ENCODE measurements at places on chromosomes 11 and 22.
A peak's percentile ranks its signal among the peaks of the same experiment; 100 is the strongest.

DNA sequence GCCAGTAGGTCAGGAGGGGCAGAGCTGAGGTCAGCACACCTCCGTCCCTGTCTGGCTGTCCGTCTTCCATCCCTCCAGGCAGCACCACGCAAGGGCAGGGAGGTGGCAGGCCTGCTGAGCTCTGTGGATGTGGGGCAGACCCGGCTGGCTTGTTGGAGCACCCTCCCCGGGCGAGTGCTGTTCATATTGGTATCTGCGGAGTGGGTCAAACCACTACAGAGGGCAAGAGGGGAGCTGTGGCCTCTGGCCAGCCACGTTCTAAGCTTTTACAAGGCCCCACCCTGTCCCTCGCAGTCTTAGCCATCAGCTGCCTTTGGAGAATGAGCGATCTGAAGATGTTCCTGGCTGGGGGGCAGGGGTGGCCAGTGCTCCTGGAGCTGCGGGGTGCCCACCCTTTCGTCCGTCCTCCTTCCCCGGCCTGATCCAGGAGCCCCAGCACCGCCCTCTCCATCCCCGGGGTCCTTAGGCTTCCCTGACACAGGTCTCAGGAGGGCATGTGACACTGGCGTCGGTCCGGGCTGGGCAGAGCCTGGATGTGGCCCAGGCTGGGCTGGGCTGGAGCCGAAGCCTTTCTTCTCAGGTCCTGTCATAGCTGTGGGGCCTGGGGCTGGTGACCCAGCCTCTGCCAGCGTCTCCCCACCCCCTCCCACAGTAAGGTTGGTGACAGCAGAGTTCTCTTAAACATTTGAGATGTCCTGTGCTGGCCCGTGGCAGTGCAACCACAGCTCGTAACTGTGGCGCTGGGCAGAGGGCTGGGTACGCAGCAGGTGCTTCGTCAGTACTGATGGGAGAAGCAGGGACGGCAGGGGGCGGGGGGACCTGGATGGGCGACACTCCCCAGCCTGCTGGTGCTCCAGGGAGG lies 31.7 kb upstream of the GRAMD4 start:
- no peak overlapping the region for H3K27ac ChIP-seq
- H3K4me1 ChIP-seq, result peaks cover 14% of the 10 kb centered on the region
- H3K36me3 ChIP-seq, result no peaks in the 10 kb centered on the region

GRCh38 chr11:35723913-35724312 lies 61.3 kb downstream of the TRIM44 start:
- peaks cover 5% of the 10 kb centered on the region for H3K36me3 ChIP-seq
- H3K27ac ChIP-seq, result no peak overlapping the region
- H3K4me1 ChIP-seq, result peaks cover 37% of the 10 kb centered on the region
- H3K27me3 ChIP-seq, result no peaks in the 10 kb centered on the region
- no peak overlapping the region for H3K4me3 ChIP-seq

DNA sequence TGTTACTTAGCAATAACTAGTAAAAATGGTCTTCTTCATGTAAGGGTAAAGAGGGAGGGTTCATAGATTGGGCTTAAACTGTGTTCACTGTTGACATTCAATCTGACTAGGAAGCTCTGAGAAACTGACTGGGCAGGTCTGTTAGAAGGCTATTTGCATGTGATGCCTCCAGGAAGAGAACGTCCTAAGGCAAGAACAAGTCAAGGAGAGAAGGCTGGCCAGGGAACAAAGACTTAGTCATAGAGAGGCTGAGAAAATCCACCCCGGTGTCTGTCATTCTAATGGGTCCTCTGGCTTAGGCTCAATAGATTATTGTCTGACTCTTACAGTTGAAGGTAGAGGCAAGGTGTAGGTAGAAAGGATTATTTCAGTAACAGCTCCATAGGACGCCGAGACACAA lies 50.3 kb upstream of the CD44 start:
- H3K27ac ChIP-seq, result peak overlapping the region; percentile 63
- H3K4me1 ChIP-seq, result peaks cover 26% of the 10 kb centered on the region
- H3K36me3 ChIP-seq, result no peaks in the 10 kb centered on the region
- no peak for DNase-seq
- H3K4me3 ChIP-seq, result no peak overlapping the region

DNA sequence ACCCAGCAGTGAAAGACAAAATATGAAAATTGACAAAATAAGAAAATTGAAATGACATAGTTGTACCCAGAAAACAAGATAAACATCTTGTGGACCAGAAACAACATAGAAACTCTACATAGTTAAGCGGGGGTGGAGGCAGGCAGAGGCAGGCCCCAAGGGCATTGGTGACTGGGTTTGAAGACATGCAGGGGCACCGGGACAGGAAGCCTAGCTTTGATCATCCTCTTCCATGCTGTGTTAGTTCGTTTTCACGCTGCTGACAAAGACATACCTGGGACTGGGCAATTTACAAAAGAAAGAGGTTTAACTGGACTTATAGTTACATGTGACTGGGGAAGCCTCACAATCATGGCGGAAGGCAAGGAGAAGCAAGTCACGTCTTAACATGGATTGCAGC lies 33.5 kb upstream of the CRTAM start:
- no peaks in the 10 kb centered on the region for H3K27me3 ChIP-seq
- no peaks in the 10 kb centered on the region for H3K36me3 ChIP-seq
- H3K4me1 ChIP-seq, result no peaks in the 10 kb centered on the region
- no peak overlapping the region for H3K27ac ChIP-seq

DNA sequence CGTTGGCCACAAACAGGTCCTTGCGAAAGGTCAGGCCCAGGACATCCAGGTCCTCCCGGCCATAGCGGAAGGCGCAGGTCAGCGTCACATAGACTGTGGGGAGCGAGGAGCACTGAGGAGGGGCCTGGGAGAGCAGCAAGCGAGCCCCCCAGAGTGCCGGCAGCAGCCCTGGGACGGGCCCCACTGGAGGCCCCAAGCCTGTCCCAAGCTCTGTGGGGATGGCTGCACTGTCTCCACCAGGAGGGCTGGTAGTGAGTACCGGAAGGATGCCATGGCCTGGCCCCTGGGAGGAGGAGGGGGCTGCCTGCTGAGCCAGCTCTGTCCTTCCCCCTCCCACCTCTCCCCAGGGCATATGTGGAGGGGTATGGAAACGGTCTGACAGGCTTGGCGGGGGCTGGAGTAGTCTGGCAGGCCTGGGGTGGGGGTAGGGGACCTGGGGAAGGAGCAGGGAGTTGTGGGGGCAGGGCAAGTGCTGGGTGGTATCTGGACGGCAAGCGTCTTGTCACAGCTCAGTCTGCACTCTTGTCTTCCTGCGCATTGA lies 42.9 kb downstream of the TPBGL start:
- H3K27ac ChIP-seq, result no peak overlapping the region
- peaks cover 2% of the 10 kb centered on the region for H3K36me3 ChIP-seq
- no peaks in the 10 kb centered on the region for H3K27me3 ChIP-seq
- H3K4me1 ChIP-seq, result no peaks in the 10 kb centered on the region
- no peak overlapping the region for H3K4me3 ChIP-seq

- no peak overlapping the region for H3K27ac ChIP-seq
- no peaks in the 10 kb centered on the region for H3K4me1 ChIP-seq
- H3K4me3 ChIP-seq, result no peak overlapping the region
- no peaks in the 10 kb centered on the region for H3K36me3 ChIP-seq
- no peaks in the 10 kb centered on the region for H3K27me3 ChIP-seq
- DNase-seq, result no peak
These were observed 412.2 kb downstream of the LRRC4C start for GRCh38 chr11:41047229-41047628.

- no peak overlapping the region for H3K27ac ChIP-seq
- H3K4me1 ChIP-seq, result no peaks in the 10 kb centered on the region
- H3K4me3 ChIP-seq, result no peak overlapping the region
- no peak for DNase-seq
- no peaks in the 10 kb centered on the region for H3K27me3 ChIP-seq
These were observed 5.9 kb upstream of the NRXN2 start for GRCh38 chr11:64728757-64729365.

DNA sequence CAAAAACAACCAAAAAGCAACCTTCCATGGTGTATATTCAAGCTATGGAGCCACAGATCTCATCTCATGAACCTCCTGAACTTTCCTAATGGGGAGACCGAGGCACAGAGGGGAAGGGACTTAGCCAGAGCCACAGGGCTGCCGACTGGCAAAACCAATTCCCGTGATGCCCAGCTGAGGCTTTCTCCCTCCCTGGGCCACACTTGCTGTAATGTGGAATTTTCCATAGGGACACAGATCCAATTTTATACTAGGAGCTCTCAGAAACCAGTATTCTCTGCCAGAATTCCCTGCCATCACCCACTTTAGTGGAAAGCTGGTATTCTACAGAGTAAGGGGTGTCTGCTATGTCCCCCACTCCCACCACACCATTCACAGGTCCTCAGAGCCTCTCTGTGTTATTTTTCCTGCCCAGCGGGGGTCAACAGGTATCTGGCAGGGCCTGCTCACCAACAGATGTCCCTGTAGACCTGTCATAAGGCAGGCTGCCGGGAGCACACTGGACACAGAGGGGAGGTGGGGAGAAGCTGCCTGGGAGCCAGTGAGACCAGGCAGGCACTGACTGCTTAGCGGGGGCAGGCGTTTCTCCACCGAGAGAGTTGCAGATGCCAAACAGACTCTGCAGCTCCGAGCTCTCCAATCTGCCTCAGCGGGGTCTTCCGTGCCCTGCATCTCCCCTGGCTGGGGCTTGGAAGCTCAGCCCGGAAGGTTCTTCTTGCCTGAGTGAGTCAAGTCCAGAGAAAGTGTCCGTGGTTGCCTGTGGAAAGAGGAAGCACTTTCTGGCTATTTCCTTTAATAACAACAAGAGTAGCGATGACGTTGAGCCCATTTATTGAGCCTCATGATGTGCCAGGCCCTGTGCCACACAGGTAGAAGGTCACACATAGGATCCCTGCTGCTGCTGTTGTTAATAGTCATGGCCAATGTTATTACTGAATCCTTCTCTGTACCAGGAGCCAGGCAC lies 26.3 kb downstream of the RPS6KA4 start:
- no peak overlapping the region for H3K27ac ChIP-seq
- DNase-seq, result no peak
- no peak overlapping the region for H3K4me3 ChIP-seq
- H3K36me3 ChIP-seq, result no peaks in the 10 kb centered on the region

Data from body of pancreas (tissue), 4 donors.